T-helper 17 cell (primary cell): ENCODE measurements at places on chromosomes 2 and 18. TPM values are rescaled to one million over a fixed set of nuclear protein-coding genes. Genes with fewer than 3 reads are reported as not detected.

CAVIN2 gene
- total RNA-seq = 6.1 TPM

SNRNP27 gene
- total RNA-seq = 33.5 TPM

DNA sequence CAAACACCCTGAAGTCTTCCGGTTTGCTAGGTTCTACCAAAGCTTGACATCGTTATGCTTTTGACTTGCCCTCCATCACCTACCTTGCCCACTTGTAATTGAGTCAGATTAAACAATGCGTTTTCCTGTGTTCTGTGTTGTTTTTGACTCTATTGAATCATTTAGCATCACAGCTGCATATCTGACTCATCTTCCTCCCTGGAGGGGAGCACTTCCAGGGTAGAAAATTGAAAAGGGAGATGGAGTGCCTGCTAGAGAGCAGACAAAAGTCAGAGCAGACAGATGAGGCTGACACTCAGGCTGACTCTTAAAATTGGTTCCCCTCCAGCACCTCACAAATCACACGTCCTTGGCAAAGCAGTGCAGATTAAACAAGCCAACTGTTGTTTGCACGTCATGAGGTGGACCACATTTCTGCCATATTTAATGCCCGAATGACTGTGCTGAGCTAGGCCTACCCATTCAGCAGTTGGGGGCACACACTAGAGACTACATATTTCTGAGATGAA is 2.2 kb downstream of the MPP4 start:
- no peak overlapping the region for H3K27ac ChIP-seq
- peaks cover 9% of the 10 kb centered on the region for H3K4me1 ChIP-seq
- H3K36me3 ChIP-seq = no peaks in the 10 kb centered on the region
- no peak overlapping the region for H3K4me3 ChIP-seq
- DNase-seq = no peak
- H3K27me3 ChIP-seq = no peaks in the 10 kb centered on the region

- H3K36me3 ChIP-seq = peaks cover 7% of the 10 kb centered on the region
- H3K27ac ChIP-seq = no peak overlapping the region
- peaks cover 61% of the 10 kb centered on the region for H3K27me3 ChIP-seq
- DNase-seq = no peak
Observed at GRCh38 chr2:104858006-104858978, 4.4 kb downstream of the POU3F3 start.

DNA sequence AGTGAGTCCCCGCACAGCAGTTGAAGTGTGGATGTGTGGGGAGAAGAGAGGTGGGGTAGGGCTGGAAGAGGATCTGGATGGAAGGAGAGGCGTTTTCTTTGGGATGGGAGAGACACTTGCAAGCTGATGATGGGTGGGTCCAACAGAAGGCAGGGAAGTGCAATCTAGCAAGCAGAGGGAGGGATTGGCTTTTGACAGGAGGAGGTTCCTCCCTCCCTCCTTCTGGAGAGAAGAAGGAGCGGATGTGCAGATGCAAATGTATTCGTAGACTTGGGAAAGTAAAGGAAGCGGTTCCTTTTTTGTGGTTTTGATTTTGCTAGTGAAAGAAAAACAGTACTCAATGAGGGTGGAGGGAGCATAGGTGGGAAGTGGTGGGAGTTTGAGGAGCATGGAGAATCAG is 48.9 kb downstream of the LAMA3 start:
- H3K4me3 ChIP-seq = peak overlapping the region; percentile 63
- peak overlapping the region; percentile 43 for H3K27ac ChIP-seq
- peaks cover 60% of the 10 kb centered on the region for H3K27me3 ChIP-seq
- peaks cover 9% of the 10 kb centered on the region for H3K36me3 ChIP-seq

- no peak for DNase-seq
- H3K4me1 ChIP-seq = no peaks in the 10 kb centered on the region
- no peaks in the 10 kb centered on the region for H3K27me3 ChIP-seq
- H3K27ac ChIP-seq = no peak overlapping the region
- no peaks in the 10 kb centered on the region for H3K36me3 ChIP-seq
Observed at GRCh38 chr2:19035238-19035637, 323.2 kb downstream of the OSR1 start.

- DNase-seq = no peak
- no peaks in the 10 kb centered on the region for H3K4me1 ChIP-seq
- H3K27me3 ChIP-seq = no peaks in the 10 kb centered on the region
- no peak overlapping the region for H3K4me3 ChIP-seq
- no peaks in the 10 kb centered on the region for H3K36me3 ChIP-seq
Observed at GRCh38 chr18:8176554-8176953, 432.7 kb upstream of the RAB12 start.
